ENCODE measurements at places on chromosomes 3 and 15.

DNA sequence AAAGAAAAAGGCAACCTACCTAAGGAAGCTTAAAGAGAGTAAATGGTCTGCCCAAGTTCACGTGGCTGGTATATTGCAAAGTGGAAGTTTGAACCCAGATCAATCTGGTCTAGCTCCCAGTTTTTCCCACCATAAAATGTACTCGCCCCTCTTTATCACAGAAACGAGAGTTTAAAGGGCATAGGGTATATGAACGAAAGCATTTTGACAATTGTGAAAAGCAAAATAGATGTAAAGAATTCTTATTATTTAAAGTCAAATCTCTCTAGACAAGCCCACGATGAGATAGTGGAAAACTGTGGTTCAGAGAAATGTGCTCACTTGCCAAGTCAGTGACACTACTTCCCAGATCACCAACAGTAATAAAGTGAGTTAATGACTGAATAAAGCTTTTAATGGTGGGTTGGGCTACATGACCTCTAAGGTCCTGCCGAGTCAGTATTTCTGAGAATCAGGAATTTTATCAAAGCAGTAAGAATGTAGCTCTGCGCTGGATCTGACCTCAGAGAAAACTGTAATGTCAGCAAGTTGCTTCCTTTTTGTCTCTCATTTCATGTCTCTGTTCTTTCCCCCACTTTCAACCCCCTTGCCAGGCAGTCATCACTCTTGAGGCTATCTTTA, 23.3 kb upstream of the NEO1 start:
- DNase-seq, result no peak

DNA sequence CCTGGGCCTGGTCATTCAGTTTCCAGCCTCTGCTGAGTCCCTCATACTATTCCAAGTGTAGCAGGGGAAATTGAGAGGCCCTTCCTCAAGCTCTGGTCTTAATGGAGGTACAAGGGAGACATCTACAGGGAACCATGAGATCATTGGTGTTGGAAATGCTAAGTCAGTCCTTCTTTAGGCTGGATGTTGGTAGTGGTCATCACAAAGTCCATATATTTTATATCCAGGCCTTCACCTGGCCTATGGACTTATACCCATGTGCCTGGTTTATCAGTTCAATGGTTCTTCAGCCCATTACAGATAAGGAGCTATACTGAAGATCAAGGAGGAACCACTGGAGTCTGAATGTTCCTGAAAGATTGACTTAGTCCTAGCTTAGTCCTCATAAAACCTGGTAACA, 135.0 kb downstream of the STAG1 start:
- DNase-seq, result no peak

DNA sequence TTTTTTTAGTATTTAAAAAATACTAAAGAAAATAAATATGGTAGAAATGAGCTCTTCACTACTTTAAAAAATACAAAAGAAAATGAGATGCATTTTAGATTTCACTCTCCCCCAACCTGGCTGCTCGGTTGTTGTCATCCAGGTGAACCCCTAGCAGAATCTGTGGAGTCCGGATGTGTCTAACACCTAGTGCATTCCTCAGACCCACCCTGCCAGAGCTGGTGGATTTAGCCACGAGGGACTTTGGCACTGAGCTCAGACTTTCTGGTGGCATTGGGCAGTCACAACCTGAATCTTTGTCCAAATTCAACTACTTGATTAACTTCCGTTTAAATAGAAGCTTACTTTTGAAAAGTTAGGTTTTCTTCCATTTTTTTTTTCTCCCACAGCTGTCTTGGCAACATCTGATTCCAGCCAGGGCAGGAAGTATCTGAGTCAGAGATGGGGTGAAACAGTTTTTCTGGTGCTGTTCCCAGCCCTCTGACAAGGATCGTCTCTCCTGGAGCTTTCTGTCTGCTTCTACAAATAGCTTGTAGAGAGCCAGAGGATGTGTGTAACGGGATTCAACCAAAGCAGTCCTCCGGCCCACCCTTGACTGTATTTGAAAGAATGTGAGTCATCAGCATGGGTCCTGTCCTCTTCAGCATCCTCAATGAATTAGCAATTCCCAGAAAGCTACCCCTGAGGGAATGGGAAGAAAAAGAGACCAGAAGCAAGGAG, 301.8 kb upstream of the MCTP2 start:
- peak; percentile 84 for DNase-seq

GRCh38 chr3:43104660-43105595, 951 bp downstream of the POMGNT2 start:
- no peak for DNase-seq

GRCh38 chr3:4508048-4508981, 15.2 kb downstream of the ITPR1 start:
- no peak for DNase-seq

GRCh38 chr15:85178308-85178707, 196.7 kb downstream of the PDE8A start:
- no peak for DNase-seq

- peak; percentile 24 for DNase-seq
Observed at GRCh38 chr15:68375716-68376220, 56.2 kb downstream of the ITGA11 start.

DNA sequence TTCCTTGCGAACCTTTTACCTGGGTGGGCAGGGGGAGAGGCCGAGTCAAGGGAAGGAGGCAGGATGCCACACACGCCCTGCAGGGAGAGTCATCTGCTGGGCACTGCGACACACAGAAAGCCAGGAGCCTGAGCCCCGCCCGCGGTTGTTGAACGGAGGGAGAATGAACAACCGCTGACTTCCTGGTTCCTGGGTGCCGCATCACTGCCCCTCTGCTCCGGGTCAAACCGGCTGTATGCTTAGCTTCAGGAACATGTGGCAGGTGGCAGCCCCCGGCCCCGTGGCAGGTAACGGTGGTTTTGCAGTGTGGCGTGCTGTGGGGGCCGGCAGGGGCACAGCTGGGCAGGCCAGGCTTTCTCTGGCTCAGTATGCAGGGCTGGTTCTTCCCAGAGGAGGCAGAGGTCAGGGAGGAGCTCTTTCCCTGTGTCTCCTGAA, 33.4 kb downstream of the APBA2 start:
- DNase-seq, result peak; percentile 77

GRCh38 chr15:23395030-23395692, 40.6 kb downstream of the GOLGA8S start:
- no peak for DNase-seq

DNA sequence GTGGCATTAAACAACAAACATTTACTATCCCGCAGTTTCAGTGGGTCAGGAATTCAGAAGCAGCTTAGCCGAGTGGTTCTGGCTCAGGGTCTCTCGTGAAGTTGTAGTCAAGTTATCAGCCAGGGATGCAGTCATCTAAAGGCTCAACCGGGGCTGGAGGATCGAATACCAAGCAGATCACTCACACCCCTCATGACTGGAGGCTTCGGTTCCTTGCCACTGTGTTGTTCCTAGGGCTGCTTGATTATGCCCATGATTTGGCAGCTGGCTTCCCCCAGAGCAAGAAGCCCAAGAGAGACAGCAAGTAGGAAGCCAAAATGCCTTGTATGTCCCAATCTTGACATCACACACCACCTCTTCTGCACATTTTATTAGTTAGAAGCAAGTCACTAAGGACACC, 33.9 kb upstream of the CDCP1 start:
- DNase-seq, result no peak

DNA sequence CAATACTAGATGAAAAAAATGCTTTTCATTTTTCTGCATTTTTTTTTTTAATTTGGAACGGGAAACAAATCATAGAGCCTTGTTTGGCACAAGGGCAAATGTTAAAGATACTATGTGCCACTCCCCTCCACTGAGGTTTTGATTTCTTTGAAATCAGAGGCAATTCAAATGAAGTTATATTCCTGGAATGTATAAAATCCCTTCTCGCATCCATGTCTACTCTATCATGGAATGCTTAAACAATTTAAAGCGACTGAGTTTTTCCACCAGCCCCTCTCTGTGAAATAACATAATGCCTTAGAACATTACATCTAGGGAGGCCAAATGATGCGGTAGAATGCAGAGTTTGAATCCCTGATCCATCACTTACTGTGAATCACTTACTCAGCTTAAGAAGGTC, 69.7 kb downstream of the FMN1 start:
- no peak for DNase-seq

DNA sequence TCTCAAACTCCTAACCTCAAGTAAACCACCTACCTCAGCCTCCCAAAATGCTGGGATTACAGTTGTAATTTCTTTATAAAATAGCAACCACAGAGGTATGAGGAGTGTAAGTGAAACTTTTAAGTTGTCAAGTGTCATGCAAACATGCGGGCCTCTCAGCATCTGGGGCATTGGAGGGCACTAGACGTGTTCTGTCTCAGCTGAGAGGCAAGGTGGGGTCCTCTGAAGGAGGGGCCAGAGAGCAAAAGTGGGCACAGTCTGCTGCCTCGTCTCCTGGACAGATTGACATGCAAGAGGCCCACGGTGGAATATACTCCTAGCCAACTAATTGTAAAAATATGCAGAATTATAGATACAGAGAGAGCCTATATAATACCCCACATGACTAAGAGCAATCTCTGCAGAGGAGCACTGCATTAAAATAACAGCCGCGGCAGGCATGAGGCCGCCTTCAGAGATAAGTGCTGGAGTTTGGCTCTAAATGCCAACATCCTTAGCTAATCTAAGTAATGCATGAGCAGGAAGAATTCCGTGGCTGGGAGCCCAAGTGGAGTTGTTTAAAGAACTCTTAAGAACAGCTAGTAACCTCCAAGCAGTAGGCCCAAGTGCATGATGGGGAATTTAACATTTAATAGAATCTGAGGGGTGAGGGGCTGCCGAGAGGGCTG, 87.8 kb upstream of the RNU6-1 start:
- peak; percentile 85 for DNase-seq

GRCh38 chr3:51934139-51934850, 7.4 kb downstream of the RRP9 start:
- peak; percentile 69 for DNase-seq

DNA sequence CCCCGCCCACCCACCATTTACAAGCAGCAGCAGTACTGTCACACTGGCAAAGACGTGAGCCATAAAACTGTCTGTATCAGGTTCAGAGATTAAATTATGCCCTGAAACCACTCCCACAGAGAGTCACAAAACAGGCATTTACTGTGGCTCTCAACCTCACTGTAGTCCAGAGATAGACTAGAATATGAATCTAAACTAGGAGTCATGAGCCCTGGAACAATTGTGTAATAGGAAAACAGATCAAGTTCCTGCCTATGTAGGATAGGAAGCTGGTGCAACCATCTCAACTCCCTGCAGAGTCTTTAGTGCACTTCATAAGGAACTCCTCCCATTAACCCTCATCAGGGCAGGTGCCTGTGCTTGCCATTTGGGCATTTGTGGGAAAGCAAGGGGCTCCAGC, 61.7 kb downstream of the FAM227B start:
- no peak for DNase-seq

DNA sequence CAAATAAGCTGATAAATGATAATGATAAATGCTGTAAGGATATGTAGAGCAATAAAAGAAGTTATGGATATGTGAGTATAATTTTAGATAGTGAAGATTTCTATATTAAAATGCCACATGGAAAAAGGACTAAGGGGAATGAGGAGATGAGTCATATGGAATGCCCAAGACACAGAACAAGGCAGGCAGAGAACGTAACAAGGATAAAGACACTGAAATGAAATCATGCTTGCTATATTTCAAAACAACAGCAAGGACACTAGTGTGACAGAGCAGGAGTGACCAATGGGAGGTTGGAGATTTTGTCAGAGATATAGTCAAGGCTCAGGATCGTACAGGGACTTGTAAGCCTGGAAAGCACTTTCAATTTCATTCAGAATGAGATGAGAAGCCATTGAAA, 621.5 kb upstream of the SEMA6D start:
- no peak for DNase-seq

- peak; percentile 96 for DNase-seq
Observed at GRCh38 chr3:15268033-15268631, 62.1 kb downstream of the CAPN7 start.

DNA sequence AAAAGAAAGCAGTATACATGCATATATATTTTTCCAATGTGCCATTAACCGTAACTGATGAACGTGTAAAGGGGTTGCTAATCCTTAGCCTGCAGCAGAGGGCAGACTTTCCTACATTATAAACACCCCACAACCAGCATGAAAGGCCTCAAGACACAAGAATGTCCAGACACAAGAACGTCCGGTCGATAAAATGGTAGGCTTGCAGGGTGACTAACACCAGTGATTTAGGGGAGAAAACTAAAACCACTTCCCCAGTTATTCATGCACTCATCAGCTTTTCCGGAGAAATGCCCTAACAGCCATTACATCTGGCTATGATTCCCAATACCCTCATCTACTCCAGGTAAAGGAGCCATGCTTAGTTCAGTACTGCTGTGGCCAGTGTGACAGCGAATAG, 57.4 kb downstream of the LRTM1 start:
- no peak for DNase-seq

DNA sequence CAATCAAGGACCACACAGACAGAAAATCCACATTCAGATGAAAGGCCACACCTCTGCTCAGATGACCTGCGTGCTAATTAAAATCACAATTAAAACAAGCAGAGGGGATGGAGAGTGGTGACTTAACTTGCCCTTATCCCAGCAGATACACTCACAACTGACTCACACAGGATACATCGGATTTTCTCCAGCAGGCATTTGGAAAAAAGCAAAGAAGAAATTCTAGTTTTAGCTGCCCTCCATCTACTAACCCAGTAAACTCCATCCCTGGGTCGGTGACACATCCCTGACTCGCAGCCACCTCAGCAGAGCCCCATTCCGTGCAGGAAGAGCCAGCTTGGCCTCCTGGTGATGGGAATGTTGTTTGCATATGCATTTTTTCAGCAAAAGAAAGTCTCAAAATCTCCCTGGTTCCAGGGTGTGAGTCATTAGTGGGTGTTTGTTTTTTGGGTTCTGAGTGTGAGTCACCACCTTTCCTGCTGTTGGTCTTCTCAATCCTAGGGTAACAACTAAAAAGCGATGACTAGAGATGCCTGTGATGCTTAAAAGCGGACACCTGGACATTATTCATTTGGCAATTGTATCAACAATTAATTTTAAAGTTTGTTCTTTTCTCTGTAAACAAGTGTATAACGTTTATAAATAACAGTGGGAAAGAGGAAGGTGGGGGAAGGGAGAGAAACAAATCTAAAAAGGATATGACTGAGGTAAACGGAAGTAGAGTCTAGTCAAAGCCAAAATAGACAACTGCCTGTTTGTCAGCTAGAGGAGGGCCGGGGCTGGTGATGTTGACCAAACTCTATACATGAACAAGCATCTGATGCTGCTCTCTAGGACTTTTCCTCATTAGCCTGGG, 49.8 kb upstream of the SLC4A7 start:
- DNase-seq, result peak; percentile 93

DNA sequence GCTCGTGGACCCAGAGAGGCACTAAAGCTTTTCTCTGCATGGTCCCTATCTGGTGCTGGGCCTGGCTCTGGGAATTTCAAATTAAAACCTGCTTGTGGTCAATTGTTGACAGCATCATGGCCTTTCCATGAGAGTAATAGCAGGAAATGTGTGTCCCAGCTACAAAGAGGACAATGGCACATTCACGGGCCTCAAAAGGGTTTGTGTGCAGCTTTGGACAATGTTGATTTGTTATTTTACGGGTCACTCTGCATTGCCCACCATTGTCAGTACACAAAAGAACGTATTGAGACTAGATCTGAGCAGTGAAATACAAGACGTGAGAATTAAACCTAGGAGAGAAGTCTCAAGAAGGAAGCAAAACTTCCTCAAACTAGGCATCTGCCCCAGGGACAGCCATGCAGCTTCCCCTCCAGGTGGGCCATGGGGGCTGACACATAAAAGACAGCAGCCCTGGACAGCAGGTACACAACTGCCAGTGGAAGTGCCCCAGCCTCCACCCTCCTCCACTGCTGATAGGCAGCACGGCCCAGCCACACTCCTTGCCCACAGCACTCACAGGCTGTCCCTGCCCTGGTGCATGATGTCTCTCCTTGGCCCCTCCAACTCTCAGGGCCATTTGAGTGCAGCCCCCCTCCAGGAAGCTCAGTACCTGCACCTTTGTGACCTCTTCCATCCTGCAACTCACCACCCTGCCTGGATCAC, 15.9 kb upstream of the LTF start:
- DNase-seq, result no peak
